ENCODE measurements at places on chromosomes 12 and 14.

DNA sequence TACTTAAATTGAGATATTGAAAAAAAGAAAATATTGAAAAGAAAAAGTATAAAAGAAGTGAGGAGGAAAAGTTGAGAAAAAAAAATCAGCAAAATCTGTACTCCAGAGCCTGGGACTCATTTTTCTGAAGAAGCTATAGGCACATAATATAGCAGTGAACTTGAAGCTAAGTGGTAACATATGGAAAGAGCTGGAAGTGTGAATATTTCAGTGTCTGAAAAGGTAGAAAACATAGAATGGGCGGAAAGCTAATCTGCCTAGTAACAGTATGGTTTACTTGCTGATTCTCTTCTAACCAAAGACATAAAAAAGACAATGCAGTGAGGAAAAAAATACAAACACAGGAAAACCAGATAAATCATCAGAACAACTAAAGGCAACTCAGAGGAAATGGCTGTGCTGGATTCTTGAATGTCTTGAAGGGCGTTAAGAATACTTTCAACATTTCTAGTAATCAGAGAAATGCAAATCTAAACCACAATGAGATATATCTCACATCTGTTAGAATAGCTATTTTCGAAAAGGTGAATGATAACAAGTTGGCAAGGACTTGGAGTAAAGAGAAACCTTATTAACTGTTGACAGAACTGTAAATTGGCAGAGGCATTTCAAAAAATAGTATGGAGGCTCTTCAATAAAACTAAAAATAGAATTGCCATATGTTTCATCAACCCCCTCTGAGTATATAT, 784.6 kb downstream of the LRFN5 start:
- no peak for DNase-seq

DNA sequence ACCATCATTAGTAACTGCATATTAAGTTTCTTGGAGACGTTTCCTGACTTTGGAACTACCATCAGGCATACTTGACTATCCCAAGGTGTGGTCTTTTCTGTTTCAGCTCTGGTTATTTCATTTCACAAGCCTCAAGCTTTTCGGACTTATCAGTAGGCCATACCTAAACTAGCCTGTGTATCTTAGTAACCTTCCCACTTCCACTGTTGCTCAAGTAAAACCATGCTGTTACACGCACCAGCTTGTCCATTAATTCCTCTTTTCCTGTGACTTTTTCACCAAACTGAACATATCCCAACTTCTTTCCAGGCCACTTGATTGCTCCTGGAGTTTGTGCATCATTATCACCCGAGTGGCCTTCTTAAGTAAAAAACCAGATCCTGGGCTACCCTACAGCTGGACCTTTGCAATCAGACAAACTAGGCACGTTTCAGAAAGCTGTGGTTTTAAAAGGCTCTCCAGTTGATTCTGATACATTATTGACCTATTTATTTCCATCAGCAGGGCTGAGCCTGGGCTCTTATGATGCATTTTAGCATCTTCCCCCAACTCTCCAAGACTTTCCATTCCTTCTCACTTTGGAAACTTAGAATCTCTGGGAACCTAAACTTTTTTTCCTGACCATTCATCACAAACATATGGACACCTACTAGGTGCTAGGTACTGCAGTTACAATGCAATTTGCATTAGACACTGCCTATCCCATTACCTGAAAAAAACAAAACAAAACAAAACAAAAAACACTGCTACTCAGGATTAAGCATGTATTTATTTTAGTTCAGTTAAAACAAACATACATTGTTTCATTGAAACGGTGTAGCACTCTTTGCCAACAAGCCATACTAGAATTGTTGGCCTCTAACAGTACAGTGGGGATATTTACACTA, 14.9 kb downstream of the SLC38A2 start:
- DNase-seq = no peak

GRCh38 chr14:69999261-69999674, 120.1 kb downstream of the SMOC1 start:
- no peak for DNase-seq

DNA sequence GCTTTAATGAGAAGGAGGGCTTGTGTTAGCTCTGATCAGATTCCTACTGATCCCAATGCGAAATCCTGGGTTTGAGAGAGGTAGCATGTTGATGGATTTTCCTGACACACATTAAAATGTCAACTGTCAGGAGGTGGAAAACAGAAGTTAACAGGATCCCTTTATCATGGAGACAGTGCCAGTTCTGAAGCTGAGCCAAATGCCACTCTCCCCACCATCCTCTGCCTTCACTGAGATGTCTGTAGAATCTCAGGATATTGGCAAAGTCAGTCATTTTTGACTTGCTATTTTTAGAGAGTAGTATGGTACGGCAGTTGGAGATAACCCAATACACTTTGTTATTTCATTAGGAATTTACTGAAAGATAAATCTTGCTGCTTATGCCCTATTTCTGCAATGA, 1816.2 kb upstream of the FLRT2 start:
- DNase-seq = no peak

DNA sequence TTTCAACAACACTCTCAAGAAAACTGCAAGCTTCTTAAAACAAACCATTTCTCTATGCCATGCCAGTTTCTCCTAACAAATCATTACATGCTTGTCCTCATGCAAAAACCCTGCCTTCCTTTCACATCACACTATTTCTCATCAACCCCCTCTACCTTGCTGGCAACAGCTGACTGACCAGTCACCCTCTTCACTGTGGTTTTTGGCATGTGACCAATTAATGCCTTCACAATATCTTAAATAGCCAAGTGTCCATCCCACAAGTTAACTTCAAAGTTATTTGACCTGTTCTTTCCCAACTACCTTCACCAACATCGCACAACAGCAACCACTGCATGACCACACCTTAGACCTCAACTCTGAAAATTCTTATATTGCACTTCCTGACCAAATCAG, 159.6 kb downstream of the CEP128 start:
- no peak for DNase-seq

GRCh38 chr12:55922126-55922525, 5.6 kb downstream of the PYM1 start:
- DNase-seq = no peak

DNA sequence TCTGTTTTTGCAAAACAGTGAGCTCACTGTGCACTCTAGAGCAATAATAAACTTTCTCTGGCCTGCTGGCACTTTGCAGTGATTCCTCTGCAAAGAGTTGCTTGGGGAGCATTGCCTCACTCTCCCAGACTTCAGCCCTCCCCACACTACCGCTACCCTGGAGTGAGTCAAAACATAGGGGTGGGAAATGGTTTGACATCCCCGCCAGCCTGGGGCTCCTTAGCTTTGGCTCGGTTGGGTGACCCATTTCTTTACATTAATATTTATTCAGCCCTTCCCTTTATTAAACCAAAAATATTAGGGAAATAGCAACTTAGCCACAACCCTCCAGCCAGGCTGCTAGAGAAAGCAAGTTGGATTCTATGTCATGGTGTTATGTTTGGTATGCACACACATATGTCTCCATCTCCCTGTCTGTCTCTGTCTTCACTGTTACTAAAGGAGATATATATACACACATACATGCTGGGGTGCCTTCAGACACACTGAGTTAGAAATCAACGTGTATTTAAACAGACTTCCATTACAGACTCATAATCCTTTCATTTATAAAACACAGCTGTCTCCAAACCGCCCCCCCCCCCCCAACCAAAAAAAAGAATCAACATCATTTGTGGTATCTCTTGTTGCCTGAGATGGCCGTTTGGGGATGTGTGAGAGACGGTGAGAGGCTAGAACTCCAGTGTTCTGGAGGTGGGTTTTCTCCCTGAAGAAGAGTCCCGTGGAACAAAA, 3.4 kb upstream of the IRF2BPL start:
- no peak for DNase-seq

DNA sequence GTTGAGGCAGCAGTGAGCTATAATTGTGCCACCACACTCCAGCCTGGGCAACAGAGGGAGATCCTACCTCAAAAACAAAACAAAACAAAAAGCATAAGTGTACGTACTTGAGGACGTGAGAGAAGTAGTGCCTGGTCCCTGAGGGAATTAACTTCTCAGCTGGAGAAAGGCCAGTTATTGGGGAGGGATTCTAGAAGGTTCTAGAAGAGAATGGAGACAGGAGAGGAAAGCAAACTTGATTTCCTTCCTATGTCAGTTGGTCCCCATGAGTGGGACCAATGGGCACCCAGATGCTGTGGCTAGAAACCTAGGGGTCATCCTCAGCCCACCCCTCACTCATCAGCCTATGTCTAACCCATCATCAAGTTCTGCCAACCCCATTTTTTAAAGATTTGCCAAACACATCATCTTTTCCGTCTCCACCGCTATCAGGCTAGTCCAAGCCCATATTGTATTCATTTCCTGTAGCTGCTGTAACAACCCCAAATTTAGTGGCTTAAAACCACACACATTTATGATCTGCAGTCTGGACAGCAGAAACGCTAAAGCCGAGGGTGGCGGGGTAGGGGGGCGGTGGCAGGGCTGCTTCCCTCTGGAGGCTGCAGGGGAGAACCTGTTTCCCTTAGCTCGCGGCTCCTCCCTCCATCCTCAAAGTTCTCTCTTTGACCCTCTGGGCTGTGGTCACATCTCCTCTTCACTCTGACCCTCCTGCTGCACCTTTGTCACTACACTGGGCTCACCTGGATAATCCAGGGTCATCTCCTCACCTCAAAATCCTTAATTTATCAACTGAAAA, 7.2 kb upstream of the RBM19 start:
- no peak for DNase-seq

- no peak for DNase-seq
These were observed 1231.0 kb downstream of the VRK1 start for GRCh38 chr14:98028162-98028561.

- no peak for DNase-seq
These were observed 48.5 kb upstream of the RIMBP2 start for GRCh38 chr12:130764475-130765185.

GRCh38 chr12:132354982-132355680, 25.7 kb upstream of the GALNT9 start:
- DNase-seq = no peak

DNA sequence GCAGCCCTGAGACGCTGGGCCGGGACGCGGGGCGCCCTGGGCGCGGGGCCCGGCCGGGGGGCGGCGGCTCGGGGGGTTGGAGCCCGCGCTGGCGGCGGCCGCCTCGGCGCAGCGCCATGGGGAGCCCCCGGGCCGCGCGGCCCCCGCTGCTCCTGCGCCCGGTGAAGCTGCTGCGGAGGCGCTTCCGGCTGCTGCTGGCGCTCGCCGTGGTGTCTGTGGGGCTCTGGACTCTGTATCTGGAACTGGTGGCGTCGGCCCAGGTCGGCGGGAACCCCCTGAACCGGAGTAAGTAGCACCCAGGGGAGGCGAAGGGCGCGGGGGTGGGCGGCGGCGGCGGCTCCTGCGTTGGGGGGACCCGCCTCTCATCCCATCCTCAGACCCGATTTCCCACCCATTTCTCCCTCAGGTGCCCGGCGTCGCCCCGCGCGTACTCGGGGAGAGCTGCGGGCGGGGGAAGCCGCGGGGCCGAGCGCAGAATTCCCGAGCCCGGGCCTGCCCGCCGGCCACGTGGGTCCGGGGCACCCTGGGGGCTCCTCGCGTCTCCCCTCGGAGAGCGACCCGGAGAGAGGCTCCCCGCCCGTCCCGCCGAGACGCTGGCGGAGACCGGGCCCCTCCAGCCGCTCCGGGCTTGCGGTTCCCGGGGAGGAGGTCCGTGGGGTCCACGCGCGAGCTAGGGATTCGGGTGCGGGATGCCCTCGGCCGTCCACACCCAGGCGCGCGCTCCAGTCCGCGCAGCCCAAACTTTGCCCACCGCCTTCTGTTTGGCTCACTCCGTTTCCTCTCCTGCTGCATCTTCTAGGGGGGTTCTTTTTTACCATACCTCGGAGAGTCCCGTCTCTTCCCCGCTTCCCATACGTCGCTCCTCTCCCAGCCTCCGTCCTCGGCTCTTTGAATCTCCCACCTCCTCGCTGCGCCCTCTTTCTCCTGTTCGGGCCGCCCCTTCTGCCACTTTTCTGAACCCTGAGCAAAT, 807 bp downstream of the B4GALNT3 start:
- DNase-seq = peak; percentile 41

DNA sequence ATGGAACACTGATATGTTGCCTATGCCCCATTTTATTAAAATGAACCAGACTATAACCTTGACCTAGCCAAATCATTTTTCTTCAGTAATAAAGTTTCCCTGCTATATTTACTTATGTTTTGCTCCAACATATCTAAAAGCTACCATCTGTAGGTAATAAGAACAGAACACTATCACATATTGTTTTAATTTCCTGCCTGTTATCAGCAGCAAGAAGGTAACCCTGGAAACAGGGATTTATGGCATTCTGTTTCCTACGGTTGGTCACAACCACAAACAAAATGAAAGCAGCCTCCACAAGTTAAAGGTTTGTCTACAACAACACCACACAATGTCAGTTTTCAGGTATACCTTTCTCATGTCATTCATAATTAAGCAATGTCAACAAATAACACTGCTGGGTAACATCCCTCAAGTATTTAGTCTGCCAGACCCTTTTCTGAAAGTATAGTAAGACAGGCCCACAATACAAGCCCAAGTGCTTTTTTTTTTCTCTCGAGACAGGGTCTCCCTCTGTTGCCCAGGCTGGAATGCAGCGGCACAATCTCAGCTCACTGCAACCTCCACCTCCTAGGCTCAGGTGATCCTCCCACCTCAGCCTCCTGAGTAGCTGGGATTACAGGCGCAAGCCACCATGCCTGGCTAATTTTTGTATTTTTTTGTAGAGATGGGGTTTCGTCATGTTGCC, 25.5 kb downstream of the GCH1 start:
- DNase-seq = no peak

DNA sequence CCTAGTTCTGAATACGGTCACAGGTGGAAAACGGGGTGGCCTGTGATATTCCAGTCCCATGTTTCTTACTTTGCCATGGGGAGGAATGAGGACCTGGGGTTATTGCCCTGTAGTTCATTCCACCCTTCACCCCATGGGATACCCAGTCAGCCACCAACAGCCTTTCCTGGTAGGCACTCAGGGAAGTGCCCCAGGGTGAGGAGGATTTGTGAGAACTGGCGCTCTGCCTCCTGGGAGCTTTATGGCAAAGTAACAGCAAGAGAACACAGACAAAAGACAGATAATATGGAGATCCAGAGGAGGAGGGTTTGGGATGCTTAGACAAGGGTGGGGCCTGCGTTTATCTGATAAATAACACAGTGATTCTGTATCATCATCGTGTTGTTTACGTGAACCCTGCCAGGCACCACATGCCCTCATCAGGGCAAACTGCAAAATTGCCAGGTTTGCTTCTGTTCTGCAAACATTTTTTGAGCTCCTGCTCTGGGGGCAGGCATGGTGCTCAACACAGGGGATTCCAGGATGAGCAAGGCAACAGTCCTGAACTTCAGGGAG, 223.5 kb downstream of the SLC41A2 start:
- no peak for DNase-seq

GRCh38 chr12:107115119-107115518, 21.8 kb upstream of the CRY1 start:
- DNase-seq = no peak

GRCh38 chr14:50778721-50779483, 52.1 kb downstream of the NIN start:
- DNase-seq = no peak

GRCh38 chr12:85676816-85677749, 159.1 kb downstream of the RASSF9 start:
- DNase-seq = no peak

Measured in activated naive CD4-positive, alpha-beta T cell treated with anti-CD3 and anti-CD28 coated beads, Interleukin-2, amount 50 U/mL, for 72 hours (primary cell).